ENCODE measurements at places on chromosomes 1 and 21. TPM values are rescaled to one million over a fixed set of nuclear protein-coding genes. Genes with fewer than 3 reads are reported as not detected.

GRCh38 chr1:117928881-117929342, 509 bp downstream of the GDAP2 start:
- peak overlapping the region; percentile 92 for H3K27ac ChIP-seq
- H3K4me3 ChIP-seq, result peak overlapping the region; percentile 79
- peaks cover 23% of the 10 kb centered on the region for H3K4me1 ChIP-seq
- H3K27me3 ChIP-seq, result no peaks in the 10 kb centered on the region

DNA sequence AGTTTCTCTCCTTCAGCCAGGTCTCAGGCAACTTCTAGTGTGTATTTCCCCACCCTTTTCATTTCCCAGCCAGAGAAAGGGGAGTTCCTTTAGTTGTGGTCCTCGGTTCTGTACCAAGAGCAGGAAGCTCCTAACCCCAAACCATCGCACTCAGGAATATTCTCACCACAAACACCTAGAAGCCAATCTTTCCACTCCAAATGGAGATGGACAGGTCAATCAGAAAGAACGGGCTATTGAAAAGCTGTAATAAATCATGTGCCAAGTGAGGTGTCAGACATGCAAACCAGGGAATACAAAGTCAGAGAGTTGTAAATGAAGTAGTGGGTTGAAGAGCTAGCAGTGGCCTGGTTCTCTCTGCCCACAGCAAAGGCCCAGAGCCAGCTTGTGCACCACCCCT, 77.2 kb downstream of the KCNN3 start:
- H3K4me1 ChIP-seq, result no peaks in the 10 kb centered on the region
- H3K27ac ChIP-seq, result no peak overlapping the region
- H3K27me3 ChIP-seq, result no peaks in the 10 kb centered on the region
- DNase-seq, result no peak
- no peak overlapping the region for H3K4me3 ChIP-seq
- no peaks in the 10 kb centered on the region for H3K36me3 ChIP-seq

DNA sequence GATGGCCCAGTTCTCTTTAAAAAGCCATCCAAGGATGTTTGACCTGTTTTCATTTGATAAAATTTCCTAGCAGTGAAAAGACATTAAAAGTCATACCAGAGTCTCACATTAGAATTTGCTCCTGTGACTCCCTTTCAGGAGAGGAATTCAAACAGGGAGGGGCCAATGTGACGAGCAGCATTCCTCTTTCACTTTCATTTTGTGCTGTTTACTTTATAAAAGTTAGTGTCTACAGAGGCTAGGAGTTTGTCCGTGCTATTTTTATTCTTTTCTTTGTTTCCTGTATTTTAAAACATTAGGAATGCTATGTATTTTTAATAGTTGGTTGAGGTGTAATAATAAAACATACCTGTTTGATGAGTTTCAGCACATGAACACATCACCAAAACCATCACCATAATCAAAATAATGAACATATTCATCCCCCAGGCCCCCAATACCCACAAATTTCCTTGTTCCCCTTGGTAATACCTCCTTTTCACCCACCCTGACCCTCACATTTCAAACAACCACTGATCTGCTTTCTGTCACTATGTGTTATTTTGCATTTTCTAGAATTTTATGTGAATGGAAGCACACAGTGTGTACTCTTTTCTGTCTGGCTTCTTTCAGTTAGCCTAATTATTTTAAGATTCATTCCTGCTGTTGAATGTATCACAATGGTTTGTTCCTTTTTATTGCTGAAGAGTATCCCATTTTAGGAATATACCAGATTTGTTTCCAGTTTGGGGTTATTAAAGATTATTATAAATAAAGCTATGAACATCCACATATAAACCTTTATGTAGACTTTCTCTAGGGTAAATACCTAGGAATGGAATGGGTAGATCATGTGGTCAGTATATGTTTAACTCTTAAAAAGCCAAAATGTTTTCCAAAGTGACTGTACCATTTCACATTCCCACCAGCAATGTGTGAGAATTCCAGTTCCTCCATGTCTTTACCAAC, 129.5 kb downstream of the TENT5C start:
- H3K27ac ChIP-seq, result no peak overlapping the region
- H3K4me3 ChIP-seq, result no peak overlapping the region
- peak; percentile 32 for DNase-seq
- no peaks in the 10 kb centered on the region for H3K4me1 ChIP-seq
- H3K27me3 ChIP-seq, result no peaks in the 10 kb centered on the region

- no peaks in the 10 kb centered on the region for H3K4me1 ChIP-seq
- no peak for DNase-seq
- no peaks in the 10 kb centered on the region for H3K27me3 ChIP-seq
- no peak overlapping the region for H3K27ac ChIP-seq
These were observed 72.2 kb downstream of the NME7 start for GRCh38 chr1:169295425-169295824.

DNA sequence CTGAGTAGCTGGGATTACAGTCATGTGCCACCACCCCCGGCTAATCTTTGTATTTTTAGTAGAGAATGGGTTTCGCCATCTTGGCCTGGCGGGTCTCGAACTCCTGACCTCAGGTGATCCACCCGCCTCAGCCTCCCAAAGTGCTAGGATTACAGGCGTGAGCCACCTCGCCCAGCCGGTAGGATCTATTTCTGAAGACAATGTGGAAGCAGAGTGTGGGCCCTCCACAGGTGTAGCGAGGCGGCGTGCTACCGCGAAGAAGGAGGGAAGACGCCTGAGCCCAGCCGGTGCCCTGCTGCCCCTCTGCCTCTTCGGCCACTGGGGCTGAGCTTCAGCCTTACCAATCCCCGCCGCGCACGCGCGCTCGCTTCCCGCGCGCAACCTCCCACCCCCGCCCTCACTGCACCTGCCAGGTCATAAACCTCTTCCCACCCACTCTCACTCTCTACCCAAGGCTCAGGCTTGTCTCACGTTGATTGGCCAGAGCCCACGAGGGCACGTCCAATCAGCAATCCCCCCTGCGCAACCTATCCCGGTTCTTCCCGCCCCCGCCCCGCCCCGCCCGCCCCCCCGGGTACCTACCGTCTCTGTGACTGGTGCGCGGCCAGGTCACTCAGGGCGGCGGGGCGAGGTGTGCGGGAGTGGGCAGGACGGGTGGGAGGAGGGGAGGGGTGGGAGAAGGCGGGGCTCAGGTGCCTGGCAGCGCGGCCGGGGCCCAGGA, 409 bp upstream of the HOOK1 start:
- H3K36me3 ChIP-seq, result no peaks in the 10 kb centered on the region
- no peaks in the 10 kb centered on the region for H3K27me3 ChIP-seq
- H3K4me3 ChIP-seq, result peak overlapping the region; percentile 77

GRCh38 chr1:159005676-159006075, 4.0 kb upstream of the IFI16 start:
- peaks cover 19% of the 10 kb centered on the region for H3K4me1 ChIP-seq
- peak overlapping the region; percentile 51 for H3K27ac ChIP-seq
- H3K27me3 ChIP-seq, result no peaks in the 10 kb centered on the region
- H3K4me3 ChIP-seq, result no peak overlapping the region
- DNase-seq, result peak; percentile 78

GRCh38 chr1:60581455-60582220, 500.7 kb upstream of the NFIA start:
- no peak overlapping the region for H3K4me3 ChIP-seq
- no peak overlapping the region for H3K27ac ChIP-seq
- H3K27me3 ChIP-seq, result no peaks in the 10 kb centered on the region
- DNase-seq, result no peak
- H3K4me1 ChIP-seq, result no peaks in the 10 kb centered on the region

DNA sequence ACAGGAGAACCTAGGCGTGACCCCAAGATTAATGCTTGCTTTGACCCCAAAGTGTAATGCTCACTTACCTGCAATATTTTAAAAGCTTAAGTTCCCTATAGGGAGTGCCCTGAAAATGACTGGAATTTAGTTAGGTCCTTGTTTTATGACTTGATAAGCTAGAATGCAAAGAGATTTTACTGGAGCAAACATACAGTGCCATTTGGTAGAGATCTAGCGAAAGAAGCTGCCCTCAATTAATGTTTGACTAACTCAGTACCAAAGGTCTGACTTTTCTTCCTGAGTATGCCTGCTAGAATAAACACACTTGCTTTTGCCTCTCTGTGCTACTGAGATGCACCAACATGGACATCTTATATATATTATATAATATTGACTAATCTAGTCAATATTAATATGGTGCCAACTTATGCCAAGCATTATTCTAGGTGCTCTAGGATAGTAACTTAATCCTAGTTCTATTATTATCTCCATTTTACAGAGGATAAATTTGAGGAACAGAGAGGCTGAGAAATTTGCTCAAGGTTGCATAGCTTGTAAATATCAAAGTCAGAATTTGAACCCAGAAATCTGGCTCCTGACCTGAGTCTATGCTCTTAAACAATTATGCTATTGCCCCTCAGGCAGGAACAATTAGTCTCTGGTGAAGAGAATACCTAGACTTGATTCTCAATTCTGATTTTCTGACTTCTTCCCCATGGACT, 18.2 kb downstream of the S100A10 start:
- peak overlapping the region; percentile 66 for H3K27ac ChIP-seq
- H3K27me3 ChIP-seq, result no peaks in the 10 kb centered on the region

- no peak overlapping the region for H3K27ac ChIP-seq
- no peak overlapping the region for H3K4me3 ChIP-seq
- peak; percentile 80 for DNase-seq
- no peaks in the 10 kb centered on the region for H3K4me1 ChIP-seq
- no peaks in the 10 kb centered on the region for H3K27me3 ChIP-seq
- no peaks in the 10 kb centered on the region for H3K36me3 ChIP-seq
These were observed 16.6 kb downstream of the TEX35 start for GRCh38 chr1:178529364-178530036.

Gene COL8A2
- total RNA-seq, result 0.83 TPM

Gene PRDM2
- 70.1 TPM for total RNA-seq

Gene AP4B1
- total RNA-seq, result 36.5 TPM
